ENCODE measurements at places on chromosomes 1 and 21. TPM values are rescaled to one million over a fixed set of nuclear protein-coding genes. Genes with fewer than 3 reads are reported as not detected.

The BSDC1 gene
- total RNA-seq, result 84.9 TPM

The CFHR2 gene
- total RNA-seq, result not detected

The UMODL1 gene
- not detected for total RNA-seq

The MYOG gene
- not detected for total RNA-seq

The RAB25 gene
- not detected for total RNA-seq

The OR6P1 gene
- not detected for total RNA-seq

The NPPA gene
- not detected for total RNA-seq

The KRTAP13-2 gene
- not detected for total RNA-seq

The TMEM240 gene
- 11.1 TPM for total RNA-seq

The RUNX1 gene
- total RNA-seq, result 47.4 TPM

The HAX1 gene
- total RNA-seq, result 91.4 TPM

The C1orf210 gene
- not detected for total RNA-seq

The SFN gene
- 1.9 TPM for total RNA-seq

The DIO1 gene
- total RNA-seq, result not detected

All from thoracic aorta (tissue), 2 donors.